ENCODE measurements at places on chromosomes 1 and 21.

DNA sequence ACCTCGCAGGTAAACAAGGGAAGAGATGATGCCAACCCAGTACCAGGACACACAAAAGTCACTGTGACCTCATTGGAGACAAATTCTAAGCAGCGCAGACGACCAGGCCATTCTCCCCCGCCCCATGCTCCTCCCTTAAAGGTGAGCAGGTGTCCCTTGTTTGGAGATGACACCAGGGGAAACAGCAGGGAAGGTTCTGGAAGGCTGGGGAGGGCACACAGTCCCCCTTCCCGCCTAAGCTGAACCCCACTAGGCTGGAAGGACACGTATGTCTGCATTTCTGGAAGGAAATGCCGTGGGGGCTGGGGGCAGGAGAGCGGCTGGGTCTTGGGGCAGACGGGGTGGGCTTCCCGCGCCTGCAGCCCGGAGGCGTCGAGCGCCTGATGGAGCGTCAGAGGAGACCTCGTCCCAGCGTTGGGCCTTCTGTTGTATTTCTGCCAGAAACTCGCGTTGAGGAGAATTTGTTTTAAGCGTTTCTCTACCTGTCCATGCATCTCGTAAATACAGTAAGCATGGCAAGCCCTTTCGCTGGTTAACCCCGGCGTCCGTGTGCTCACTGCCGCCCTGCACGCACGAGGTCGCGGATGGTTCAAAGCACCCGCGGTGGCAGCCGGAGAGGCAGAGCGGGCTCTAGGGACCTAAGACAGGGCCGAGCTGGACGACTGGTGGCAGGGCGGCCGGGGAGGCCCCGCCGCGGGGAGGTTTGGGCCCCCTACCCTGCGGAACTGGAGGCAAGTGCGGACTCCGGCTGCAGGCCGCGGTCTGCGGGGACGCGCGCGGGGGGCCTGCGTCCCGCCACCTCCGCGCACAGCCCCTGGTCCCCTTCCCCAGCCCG, 1.2 kb upstream of the LHX4 start:
- no peak for DNase-seq

DNA sequence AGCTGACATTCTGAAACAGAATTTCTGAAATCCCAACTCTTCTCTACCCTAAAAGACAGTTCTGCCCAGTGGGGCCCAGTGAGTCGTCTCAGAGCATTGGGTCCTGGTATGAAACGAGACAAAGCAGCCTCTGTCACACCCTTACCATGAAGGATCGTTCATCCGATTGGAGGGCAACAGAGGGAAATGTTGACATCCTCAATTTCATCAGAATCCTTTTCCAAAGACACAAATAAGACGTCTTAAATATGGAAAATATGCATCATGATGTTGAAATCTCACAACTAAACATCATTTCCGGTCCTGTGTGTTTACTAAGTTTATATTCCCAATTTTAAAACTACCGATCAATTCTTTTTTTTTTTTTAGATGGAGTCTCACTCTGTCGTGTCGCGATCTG, 112.1 kb upstream of the SLC45A1 start:
- no peak for DNase-seq

GRCh38 chr1:87197641-87198040, 131.0 kb upstream of the LMO4 start:
- no peak for DNase-seq

DNA sequence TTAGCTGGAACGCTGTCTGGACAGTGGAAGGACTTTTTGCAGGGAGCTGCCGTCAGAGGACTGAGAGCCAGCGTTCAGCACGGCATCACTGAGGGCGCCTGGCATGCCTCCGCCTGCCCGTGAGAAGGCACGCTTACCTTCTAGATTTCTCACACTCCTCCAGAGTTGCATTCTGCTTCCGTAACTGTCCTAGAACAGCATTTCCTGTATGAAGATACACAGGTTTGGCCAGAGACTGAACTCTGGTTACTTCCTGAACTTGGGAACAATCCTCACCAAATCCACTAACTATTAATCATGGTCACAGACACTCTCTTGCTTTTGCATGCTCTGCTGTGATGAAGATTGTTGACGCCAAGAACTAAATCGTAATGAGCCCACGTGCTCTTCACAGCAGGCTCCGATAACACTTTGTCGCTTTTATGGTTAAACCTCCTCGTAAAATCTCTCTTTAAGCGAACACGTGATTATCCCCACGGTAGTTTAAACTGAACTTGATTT, 93.5 kb downstream of the KIF26B start:
- DNase-seq, result no peak

DNA sequence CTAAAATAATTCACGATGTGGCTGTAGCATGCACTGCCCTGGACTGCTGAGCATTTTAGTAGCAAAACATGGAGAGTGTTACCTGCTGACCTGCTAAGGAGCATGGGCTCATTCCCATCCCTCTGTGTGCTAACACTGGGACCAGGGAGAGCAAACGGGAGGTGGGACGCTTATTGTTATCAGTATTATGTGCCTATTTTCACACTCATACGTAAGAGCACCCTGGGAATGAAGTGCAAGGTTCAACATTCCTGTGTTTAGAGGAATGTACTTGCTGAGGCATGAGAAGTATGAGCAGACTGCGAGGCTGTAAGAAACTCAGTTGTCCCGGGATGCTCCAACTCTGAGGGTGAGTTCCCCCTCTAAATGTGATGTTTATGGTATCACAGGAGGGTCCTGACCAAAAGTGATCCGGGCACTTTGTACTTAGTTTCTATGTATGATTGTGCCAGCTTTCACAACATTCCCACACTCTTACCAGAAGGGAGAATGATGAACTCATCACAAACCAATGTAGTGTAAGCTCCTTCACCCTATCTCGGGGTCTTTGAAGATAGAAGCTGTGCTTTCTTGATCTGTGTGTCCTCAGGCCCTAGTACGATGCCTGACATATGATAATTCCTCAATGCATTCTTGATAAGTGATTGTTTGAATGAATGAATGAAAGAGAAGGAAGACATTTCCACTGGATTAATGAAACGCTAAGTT, 164.8 kb downstream of the KCNJ6 start:
- no peak for DNase-seq

DNA sequence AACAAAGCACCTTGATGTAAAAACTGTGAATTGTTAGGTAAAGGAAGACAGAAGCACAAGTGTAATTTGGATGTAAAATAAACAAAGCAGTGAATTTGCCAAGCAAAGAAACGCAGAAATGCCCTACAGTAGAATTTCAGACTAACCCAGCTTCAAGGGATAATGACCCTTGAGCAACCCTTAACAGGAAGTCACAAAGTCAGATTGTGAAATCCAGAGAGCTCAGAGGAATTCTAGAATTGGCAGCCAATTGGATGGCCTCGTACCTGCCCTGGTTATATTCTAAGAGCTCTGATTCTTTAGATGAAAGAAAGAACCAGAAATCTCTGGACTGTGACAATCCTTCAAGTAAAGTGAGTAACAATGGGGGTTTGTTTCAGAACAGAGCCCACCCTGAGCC, 152.7 kb upstream of the CHRM3 start:
- DNase-seq, result no peak

- no peak for DNase-seq
These were observed 228.9 kb downstream of the TNR start for GRCh38 chr1:175514387-175514953.

DNA sequence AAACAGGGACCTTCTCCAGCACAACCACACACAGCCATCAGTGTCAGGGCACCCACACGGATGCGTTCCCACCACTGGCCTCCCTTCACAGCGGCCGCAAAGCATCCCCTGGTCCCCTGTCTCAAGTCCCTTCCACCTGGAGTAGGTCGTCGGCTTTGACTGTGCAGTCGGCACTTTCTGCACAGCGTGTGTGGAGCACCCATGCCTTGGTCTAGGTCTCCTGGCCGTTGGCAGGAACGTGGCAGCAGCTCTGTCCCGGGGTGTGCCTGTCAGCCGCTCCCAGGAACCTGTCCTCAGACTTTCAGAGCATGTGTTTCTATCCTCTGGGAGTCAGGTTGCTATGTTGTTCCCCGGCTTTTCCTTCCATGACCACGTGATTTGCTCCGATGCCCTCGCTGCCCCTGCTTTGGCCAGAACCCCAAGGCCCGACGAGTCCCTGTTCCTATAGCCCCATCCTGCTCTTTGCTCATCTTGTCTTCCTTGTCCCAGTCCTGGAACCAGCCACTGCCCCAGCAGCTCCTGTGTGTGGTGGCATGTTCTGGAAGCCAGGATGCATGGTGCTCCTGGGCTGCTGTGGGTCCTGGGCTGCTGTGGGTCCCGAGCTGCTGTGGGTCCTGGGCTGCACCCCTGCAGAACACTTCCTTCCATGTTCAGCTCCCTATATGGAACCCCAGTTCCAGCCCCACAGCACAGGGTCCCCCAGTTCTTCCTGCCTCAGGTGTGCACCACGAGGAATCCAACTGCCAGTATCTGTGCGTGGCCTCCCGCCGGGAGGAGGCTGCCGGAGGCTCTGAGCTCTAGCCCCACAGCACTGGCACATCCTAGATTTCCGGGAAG, 84.2 kb upstream of the COL6A1 start:
- DNase-seq, result no peak

DNA sequence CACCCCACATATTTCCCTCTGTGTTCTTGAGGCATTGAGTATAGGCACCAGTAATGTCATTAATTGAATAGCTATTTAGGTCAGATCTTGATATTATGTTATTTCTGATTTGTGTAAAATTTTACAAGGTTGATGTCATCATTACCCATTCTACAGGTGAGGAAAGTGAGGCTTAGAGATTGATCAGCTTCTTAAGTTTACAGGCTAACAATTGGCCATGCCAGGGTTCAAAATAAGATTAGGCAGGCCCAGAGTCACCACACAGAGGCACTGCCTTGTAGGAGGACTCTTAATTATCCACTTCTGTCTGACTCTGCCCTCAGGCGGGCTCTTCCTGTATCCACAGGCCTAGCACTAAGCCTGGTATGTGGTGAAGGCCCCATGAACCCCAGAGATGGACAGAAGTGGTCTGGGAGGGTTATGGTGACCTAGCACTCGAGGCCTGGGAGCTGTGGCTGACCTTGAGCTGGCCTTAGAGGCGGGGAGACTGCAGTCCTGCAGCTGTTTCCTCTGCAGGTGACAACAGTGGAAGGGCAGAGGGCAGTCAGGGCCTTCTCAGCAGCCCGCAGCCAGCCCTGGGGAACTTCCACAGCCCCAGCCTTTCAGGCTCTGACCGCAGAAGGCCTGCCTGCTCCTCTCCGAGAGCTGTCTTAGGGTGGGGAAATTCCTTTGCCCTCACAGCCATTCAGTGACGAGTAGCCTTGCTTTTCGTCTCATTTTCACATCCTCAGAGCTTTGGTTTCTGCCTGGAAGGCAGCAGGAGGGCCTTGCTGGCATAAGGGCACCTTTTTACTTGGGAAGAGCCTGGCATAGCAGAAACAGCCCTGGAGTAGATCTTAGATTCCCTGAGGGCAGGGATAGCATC, 12.2 kb downstream of the ZDHHC18 start:
- DNase-seq, result no peak

GRCh38 chr1:224262373-224263054, 67.5 kb downstream of the NVL start:
- no peak for DNase-seq

- no peak for DNase-seq
These were observed 55.3 kb upstream of the DSCAM start for GRCh38 chr21:40902299-40902698.

- no peak for DNase-seq
These were observed 53.2 kb downstream of the DDAH1 start for GRCh38 chr1:85411567-85412305.

GRCh38 chr1:27600498-27601175, 3.3 kb downstream of the AHDC1 start:
- no peak for DNase-seq

GRCh38 chr1:164575356-164575886, 16.4 kb downstream of the PBX1 start:
- no peak for DNase-seq

DNA sequence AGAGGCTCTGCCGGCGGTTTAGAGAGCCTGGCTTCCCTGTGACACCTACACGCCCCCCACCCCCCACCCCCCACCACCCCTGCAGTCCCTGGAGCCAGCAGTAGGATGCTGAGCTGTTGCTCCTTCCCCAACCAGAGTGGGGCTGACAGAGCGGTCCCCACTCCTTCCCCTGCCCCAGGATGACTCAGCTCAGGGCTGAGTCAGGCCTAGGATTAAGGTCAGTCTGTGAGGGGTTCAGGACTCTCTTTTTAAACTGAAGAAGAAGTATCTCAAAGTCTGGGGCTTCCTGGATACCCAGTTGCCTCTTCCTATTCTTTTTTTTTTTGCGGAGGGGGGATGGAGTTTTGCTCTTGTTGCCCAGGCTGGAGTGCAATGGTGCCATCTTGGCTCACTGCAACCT, 19.1 kb downstream of the DMBX1 start:
- no peak for DNase-seq

DNA sequence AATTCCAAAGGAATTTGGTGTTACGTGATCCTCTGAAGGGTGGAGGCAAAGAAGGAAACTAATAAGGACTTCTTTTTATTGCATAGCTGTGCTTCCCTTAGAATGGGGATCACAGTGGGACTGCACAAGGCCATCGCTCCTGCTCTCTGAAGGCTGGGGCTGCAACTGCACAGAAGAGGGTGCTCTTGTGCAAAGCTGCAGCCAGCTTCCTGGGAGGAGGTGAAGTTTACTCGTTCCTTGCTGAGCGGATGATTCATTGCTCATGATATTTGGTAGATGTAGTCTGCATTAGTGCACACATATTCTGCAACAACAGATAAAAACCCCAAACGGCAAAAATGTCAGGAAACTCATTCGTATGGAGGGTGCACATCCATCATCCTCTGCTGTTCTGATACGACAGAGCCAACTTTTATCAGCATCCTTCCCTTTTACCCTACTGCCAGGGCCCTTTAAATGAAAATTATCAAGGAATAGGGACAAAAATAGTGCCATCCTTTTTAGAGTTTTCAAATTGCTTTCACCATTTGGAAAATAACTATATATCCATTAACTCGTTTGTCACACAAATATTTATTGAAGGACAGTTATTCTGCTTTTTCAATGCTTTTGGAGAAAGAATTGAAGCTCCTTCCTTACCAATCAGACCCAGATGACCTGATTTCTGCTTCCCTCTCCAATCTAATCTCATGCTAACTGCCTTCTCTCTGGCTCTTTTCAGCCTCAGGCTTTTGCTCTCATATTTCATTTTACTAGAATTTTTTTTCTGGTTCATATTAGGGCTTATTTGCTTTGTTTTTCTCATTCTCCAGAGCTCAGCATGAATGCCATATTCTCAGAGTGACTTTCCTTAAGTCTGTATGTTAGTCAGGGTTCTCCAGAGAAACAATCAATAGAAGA, 263.6 kb downstream of the DUSP10 start:
- DNase-seq, result no peak

- no peak for DNase-seq
These were observed 1119.1 kb downstream of the AMY1C start for GRCh38 chr1:104868794-104869193.

DNA sequence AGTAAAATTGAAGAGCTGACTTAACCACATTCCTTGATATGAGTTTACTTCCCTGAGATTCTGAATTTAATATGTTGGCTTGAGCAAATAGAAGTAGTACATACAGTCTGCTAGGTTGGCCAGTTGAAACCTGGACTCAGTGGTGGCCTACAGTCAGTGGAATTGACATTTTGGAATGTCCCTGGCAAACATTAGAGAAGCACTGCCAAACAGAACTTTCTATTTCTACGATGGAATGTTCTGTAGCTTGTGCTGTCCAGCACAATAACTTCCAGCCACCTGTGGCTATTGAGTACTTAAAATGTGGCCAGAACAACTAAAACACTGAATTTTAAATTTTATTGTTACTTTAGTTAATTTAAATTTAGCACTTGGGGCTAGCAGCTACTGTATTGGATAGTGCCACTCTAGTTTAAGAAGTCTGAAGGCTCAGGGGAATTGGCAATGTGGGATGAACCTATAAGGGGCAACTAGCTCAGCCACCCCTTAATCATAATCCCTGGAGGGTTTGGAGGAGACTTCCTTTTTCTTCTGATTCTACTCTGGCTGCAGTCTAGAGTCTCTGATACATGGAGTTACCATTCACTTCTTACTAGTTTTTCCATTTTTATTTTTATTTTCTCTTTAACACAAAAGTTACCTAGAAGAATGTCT, 10.3 kb upstream of the TEDDM1 start:
- no peak for DNase-seq

All from cortex of kidney (tissue), 1 donor.